Stimulated activated CD8-positive, alpha-beta memory T cell treated with anti-CD3 and anti-CD28 coated beads, Interleukin-7, amount 100 ng/mL, for 24 hours (primary cell): ENCODE measurements at places on chromosomes 3 and 15.

DNA sequence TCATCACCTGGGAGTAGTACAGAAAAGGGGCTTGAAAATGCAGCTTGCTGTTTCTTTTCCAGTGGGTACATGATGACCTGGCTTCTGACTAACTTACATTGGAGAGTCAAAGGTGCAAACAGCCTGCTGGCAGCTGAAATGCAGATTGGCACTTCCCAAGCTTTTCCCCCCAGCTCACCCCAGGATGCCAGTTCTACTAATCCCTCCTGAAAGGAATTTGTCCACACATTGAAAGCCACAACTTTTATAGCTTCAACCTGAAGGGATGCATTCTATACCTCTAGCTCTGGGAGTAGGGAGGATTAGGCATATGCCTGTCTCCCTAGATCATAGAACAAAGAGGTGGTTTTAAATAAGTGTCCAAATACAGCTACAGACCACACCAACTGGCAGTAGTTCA lies 281.7 kb downstream of the EFHB start:
- DNase-seq: no peak

- no peak for DNase-seq
Measured at GRCh38 chr3:70057426-70057825, 57.9 kb downstream of the SAMMSON start.

DNA sequence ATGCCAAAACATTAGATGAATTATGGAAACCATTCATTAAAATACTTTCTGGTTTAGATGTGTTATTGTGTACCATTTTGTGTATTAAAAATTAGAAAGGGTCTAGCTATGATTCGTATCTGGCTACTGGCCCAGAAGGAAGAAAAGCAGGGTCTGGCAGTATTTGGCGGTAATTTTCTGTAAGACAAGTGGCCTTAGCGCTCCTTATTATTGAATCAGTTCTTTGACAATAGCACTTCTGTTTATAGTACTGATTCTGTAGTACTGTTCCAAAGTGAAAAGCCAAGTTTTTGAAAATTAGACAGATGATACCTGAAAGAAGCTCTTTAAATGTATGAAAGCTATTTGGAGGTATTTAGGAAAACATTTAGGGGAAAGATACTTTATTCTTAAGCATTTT lies 10.2 kb downstream of the GLCE start:
- no peak for DNase-seq

- no peak for DNase-seq
Measured at GRCh38 chr3:113685956-113686721, 10.3 kb downstream of the USF3 start.

DNA sequence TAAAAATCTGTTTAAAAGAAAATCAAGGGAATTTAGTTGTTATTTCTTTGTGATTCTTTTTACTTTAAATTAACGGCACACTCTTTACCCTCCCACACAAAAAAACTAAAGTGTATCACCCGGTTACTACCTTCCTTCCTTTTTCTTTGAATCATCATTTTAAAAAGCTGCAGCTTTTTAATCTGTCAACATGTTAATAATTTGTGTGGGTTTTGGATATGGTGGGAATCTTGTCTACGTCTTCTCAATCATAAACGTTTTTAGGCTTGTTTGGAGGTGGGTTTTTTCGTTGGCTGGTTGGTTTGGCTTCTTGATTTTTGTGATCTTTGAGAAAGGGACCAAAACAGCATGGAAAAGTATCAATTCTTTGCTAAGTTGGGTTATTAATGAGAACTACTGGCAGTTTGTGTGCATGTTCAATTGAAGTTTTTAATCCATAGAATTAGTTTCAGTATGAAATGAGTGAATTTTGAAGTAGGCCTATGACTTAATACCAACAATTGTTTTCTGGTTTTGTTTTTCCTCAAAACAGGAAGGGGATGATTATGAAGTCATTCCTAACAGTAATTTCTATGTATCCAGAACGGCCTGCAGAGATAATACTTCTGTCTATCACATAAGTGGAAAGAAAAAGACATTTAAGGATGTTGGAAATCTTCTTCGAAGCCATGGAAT lies 4.5 kb downstream of the SMC4 start:
- DNase-seq: no peak

- peak; percentile 8 for DNase-seq
Measured at GRCh38 chr15:80780416-80781221, 1.4 kb downstream of the CEMIP start.
